Colonic mucosa (tissue), 4 donors: ENCODE measurements at places on chromosomes 6 and 20.

DNA sequence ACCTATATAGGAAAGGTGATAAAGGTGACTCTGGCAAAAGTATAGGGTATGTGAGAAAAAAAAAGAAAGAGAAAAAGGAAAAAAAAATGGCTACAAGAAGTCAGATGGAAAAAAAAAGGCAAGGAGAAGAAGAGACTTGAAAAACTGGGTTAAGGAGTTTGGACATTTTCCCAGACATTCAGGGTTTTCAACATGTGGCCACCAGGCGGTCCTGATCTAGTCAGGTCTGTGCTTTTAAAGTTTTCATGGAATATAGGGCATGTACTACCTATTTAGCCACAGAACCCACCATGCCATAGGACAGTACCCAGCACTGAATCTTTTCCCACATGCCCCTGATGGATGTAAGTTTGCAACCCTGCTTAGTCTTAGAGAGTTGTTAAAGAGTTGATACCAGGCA lies 433.7 kb downstream of the MAFB start:
- H3K27me3 ChIP-seq = no peaks in the 10 kb centered on the region
- H3K4me3 ChIP-seq = no peak overlapping the region
- DNase-seq = no peak
- no peaks in the 10 kb centered on the region for H3K36me3 ChIP-seq
- H3K27ac ChIP-seq = no peak overlapping the region

DNA sequence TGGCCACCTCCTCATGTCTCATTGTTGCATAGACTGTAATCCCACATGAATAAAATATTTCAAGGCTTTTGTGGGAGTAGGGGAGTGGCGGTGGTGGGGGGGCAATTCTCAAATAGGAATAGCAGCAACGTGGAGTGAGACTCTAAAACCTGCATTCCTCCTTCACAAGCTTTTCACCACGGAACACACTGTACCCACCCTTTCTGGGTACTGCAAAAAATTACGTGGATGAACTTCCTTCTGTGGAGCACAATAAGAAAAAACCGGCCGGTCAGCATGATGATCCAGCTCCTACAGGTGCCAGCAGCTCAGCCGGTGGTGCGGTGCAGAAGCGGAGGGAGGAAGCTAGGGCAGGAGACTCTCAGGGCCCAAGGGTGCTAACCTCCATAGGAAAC lies 930 bp upstream of the RRAGD start:
- no peaks in the 10 kb centered on the region for H3K27me3 ChIP-seq
- no peaks in the 10 kb centered on the region for H3K4me1 ChIP-seq

DNA sequence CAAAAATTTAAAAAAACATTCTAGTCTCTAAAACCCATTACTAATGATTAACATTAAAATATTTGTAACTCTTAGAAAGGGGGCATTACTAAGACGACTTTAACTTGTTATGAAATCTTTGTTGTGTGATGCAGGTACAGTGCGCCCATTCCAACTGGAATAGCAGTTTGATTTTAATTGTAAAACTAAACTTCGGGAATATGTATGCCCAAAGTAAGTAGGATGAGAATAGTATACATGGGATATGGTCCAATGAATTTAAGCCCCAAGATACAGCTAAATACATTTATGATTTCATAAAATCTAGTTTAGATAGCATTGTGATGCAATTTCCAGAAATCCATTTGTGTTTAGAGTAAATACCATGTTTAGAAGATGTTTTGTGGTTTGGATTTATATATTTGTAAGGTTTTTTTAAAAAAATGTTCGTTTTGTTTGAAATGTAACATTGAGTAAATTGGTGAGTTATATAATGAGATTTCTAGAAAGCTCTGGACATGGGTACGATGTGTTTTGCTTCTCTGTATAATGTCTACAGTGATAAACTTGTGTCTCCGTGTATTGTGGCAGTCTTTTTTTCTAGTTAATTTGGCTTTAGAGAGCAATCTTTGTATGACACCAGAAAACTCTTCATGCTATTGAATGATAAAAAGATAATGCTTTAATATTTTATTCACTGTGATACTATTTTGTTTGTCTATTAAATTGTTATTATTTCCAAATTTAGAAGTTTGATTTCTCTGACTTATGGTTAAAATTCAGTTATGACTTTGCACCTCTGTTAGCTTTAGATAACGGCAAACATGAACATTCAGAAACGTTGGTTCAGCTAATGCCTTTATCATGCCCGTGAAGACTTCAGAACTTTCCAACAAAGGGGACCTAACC lies 54.8 kb downstream of the RNF182 start:
- DNase-seq = no peak
- H3K4me3 ChIP-seq = no peak overlapping the region
- H3K4me1 ChIP-seq = no peaks in the 10 kb centered on the region
- no peaks in the 10 kb centered on the region for H3K27me3 ChIP-seq
- H3K36me3 ChIP-seq = no peaks in the 10 kb centered on the region

DNA sequence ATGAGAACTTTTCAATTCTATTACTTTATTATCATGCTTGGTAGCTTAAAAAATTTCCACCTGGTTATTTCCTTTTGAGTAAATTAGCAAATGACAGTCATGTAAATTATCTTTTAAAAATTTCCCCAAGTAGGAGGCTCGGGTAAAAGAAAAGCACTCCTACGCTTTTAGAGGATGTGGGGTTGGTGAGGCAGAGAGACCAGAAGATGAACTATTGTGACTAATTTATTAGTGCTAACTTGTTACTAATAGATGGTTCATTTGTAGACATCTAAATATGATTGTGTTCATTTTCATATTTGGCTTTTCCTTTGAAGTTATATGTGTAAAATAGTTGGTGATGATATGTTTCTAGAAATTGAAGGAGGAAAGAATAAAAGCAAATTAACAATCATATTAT lies 27.0 kb downstream of the ZNF292 start:
- H3K36me3 ChIP-seq = no peaks in the 10 kb centered on the region
- no peak overlapping the region for H3K27ac ChIP-seq
- H3K27me3 ChIP-seq = no peaks in the 10 kb centered on the region

GRCh38 chr6:90253631-90254030 lies 43.0 kb downstream of the BACH2 start:
- H3K27ac ChIP-seq = no peak overlapping the region
- no peaks in the 10 kb centered on the region for H3K4me1 ChIP-seq
- H3K27me3 ChIP-seq = no peaks in the 10 kb centered on the region

DNA sequence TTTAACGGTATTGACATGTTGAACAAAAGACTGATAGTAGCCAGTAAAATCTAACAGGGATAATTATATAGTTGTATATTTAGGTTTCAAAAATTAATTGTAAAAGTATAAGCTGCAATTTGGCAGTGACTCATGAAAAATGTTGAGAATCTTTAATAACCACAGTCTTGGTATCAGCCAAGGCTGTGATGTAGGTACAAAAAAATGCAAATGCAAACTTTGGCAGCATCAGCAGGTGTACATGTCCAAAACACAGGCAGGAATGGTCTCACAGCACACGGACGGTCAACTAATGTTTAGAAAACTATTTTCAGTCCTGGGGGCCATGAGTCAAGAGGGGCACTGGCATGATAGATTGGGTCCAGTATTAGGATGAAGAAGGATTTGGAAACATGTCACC lies 58.5 kb upstream of the BEND3 start:
- H3K36me3 ChIP-seq = no peaks in the 10 kb centered on the region
- DNase-seq = no peak
- H3K27ac ChIP-seq = no peak overlapping the region
- H3K4me3 ChIP-seq = no peak overlapping the region

GRCh38 chr6:145141572-145141971 lies 593.7 kb downstream of the EPM2A start:
- H3K27ac ChIP-seq = no peak overlapping the region
- no peak overlapping the region for H3K4me3 ChIP-seq
- H3K36me3 ChIP-seq = no peaks in the 10 kb centered on the region

DNA sequence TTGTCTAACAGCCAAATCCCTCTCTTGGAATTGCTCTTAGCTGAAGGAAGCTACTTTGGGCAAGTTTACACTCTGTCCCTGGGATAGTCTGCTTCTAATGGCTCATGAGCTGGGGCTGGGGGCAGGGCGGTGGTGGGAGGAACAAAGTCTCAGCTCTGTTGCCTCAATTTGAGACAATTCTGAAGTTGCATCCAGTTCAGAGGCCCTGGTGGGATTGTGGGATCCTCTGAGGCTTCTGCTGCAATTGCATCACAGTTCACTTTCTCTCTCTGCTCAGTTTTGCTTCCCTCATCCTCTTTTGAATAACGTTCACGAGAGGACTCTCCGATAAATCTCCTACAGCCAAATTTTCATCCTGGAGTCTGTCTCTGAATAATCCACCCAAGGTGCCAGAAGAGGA lies 440.6 kb upstream of the SLC35B3 start:
- no peaks in the 10 kb centered on the region for H3K27me3 ChIP-seq
- H3K27ac ChIP-seq = no peak overlapping the region
- no peaks in the 10 kb centered on the region for H3K36me3 ChIP-seq
- H3K4me3 ChIP-seq = no peak overlapping the region

GRCh38 chr6:22330941-22331340 lies 34.1 kb upstream of the PRL start:
- no peak for DNase-seq
- H3K4me1 ChIP-seq = no peaks in the 10 kb centered on the region
- no peak overlapping the region for H3K4me3 ChIP-seq
- H3K27ac ChIP-seq = no peak overlapping the region
- no peaks in the 10 kb centered on the region for H3K36me3 ChIP-seq
